ENCODE measurements at places on chromosomes 2 and 18. TPM values are rescaled to one million over a fixed set of nuclear protein-coding genes. Genes with fewer than 3 reads are reported as not detected.

DNA sequence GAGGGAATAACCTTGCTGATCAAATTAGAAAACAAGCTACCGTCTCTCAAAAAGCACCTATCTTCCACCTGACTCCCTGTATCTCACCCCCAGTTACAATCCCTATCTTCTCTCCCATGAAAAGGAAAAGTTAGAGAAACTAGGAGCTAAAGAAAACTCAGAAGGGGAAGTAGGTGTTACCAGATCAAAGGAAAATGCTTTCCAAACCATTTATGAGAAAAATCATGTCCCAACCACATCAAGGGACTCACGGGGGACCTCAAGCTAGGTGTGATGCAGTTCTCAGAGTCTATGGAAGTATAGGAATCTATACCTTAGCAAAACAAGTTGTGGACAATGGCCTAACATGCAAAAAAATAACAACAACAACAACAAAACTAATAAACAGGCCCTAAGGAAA lies 135.5 kb upstream of the RMP24 start:
- DNase-seq, result no peak

DNA sequence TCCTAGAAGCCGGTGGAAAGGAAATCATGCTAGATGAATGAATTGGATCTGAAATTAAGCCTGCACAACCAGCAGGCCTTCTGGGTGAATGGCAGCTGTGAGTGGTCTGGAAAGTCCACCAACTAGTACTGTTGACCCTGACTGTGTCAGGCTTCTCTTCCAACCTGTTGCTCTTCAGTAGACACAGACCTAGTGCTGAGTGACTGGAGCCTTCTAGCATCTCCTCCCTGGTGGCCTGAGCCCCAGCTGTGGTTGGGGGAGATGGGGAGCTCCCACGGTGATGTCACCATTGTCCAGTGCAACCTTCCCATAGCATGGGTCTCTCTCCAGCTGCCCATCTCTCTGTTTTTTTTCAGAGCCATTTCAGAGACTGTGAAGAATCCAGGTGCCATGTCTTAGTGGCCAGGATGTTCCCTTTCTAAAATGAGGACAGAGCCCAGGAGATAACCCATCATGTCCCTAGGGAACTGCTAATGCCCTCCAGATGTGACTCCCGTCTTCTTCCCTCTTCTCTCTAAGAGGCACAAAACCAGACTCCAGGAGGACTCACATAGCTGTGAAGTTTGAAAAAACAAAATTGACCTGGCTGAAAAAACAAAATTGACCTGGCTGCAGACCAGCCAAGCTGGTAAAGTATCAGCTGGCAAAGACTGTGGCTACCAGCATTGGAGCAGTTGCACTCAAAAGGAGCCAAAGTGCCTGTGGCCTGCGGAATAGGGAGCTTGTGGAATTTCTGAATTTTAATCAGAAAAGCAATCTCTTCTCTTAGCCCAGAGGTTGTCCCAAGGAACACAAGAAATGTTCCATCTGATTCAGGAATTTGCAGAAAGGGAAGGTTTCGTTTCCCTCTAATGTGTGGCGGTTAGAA lies 67.4 kb upstream of the RPL31 start:
- no peak for DNase-seq

DNA sequence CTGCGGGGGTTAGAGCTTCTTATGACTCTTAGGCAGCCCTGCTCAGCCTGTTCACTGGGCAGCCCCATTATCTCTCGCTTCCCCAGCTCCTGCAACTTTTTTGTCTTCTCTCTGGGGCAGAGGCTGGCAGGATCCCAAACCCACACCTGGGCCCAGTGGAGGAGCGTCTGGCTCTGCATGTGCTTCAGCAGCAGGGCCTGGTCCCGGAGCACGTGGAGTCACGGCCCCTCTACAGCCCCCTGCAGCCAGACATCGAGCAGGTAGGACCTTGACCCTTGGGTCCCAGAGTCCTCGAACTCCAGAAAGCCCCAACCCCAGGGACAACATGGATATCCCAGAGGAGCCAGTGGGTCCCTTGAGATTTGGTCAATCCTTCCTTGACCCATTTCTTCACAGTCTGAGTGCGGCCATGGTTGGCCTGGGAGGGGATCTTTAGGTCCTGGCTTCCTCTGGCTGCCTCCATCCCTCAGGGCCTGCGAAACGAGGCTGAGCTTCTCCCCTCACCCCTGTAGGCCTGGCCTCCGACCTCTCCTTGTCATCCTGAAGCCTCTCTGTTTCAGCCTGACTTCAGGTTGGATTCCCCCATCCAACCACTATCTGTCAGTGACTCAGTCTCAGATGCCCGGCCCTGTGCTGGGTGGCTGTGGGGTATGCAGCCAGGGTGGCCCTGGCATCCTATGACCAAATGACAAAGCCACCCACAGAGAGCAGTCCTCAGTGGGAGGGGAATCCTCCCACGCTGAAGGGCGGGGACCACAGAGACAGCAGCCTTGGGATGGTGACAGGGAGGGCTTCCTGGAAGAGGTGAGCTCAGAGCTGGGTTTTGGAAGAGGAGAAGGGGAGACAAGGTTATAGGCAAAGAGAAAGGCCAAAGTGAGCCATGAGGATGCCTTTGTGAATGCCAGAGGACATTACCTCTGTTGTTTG lies 214.2 kb downstream of the DYSF start:
- DNase-seq, result no peak

- DNase-seq, result no peak
These were observed 64.9 kb downstream of the LPIN2 start for GRCh38 chr18:2948038-2948437.

DNA sequence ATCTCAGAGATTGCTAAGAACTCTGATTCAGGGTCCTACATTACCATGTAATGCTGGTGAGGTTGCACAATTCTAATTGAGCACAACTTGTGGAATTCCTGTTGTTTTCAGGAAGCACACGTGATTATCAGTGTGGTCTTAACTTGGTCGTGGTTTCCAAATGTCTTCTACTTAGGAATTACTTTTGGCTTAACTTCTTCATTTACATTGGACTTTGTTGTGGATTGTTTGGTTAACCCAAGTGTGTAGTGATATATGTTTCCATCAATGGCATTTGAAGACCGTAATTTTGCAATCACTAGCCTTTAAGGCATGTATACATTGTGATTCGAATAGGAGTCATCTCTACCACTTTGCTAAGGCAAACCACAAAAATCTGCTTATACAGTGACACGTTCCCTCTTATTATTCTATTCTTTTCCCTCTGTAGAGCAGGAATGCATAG lies 373.3 kb downstream of the IRS1 start:
- DNase-seq, result no peak

DOK6 gene
- 0.32 TPM for total RNA-seq

DNA sequence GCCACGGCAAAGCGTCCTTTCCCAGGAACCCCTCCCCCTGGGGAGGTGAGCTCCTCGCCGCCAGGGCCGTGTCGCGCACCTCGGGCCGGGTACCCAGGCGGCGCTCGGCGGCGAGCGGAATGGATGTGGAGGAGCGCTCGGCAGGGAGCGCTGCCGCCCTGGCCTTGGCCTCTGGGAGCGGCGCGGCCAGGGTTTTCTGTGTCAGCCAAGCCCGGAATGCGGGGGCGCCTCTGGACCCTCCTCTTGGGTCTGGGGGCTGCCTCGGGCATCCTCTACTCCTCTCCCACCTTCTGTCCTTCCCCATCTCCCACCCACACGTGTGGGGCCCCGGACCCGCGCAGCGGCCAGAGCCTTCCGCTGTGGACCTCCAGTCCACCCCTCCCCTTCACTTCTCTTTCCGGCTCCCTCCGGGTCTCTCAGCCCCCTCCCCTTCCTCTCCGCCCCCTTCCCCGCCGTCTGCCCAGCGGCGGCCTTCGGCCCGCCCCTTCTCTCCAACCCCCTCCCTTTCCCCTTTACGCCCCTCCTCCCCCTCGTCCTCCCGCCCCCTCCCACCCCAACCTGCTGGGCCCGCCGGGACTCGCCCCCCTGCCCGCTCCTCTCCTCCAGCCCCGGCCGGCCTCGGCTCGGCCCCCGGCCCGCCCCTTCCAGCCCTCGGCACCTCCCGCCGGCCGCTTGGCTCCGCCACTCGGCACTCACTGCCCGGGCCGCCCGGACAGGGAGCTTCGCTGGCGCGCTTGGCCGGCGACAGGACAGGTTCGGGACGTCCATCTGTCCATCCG lies at the start of gene MERTK:
TSS of gene MERTK (plus strand) at position 684 of the 779 bp plus-strand sequence. CDS start 129 bp downstream, outside the sequence.
- DNase-seq, result peak; percentile 86

GRCh38 chr2:120465989-120466703 lies 120.2 kb downstream of the INHBB start:
- DNase-seq, result no peak

GRCh38 chr2:9086465-9086864 lies 83.0 kb upstream of the MBOAT2 start:
- no peak for DNase-seq

GRCh38 chr2:230843132-230843531 lies 21.6 kb upstream of the ITM2C start:
- peak; percentile 39 for DNase-seq

DNA sequence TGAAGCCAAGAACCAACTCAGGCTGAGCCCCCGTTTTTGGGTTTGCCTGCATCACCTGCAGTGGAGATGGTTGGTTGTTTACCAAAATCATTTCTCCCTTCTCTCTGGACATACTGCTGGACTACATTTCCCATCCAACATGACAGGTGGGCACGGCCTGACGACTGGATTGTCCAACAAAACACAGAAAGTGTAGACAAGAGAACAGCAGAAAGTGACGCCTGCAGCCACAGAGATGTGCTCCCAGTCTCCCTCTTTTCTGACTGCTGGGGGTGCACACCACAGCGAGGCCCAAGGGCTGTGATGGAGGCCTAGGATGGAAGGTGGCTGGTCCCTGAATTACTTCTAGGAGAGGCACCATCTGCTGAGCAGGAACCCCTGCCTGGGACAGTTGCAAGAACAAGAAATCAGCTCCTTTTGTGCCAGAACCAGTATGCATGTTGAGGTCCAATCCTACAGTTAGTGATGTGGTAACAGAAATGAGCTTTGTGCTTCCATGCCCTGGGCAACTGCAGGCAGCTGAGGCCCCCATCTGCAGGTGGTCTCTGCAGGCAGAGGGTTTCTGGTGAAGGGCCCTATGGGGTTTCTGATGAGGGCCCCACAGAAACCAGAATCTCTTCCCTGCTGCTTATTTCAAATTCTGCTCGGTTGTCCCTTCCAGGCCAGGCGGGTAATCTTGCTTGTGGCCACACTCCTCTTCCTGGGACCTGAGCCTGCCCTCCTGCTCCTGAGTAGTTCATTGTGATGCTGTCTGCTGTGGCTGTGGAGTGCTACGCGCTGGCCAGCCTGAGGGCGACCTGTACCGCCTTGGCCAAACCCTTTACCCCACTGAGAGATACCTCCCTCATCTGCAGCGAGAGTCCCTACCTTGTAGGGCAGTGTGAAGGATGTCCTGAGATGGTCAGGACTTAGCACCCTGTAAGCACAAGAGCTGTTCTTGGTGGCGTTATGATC lies 168.3 kb downstream of the ASB1 start:
- DNase-seq, result no peak

DNA sequence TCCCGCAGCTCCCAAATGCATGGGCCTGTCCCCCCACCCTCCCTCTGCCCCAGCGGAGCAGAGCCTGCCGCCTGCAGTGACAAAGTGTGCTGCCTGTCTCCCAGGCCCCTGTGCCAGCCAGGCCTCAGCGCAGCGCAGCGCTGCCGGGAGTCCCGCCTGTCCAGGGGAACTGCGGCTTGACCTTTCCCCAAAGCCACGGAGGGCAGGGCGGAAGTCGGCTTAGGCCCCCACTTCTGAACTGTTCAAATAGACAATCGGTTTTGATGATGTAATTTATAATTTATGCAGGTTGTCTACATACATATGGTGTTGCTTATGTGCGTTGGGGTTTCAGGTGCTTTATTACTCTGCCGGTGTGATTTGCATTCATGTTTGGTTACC lies 7.1 kb downstream of the GBX2 start:
- no peak for DNase-seq

DNA sequence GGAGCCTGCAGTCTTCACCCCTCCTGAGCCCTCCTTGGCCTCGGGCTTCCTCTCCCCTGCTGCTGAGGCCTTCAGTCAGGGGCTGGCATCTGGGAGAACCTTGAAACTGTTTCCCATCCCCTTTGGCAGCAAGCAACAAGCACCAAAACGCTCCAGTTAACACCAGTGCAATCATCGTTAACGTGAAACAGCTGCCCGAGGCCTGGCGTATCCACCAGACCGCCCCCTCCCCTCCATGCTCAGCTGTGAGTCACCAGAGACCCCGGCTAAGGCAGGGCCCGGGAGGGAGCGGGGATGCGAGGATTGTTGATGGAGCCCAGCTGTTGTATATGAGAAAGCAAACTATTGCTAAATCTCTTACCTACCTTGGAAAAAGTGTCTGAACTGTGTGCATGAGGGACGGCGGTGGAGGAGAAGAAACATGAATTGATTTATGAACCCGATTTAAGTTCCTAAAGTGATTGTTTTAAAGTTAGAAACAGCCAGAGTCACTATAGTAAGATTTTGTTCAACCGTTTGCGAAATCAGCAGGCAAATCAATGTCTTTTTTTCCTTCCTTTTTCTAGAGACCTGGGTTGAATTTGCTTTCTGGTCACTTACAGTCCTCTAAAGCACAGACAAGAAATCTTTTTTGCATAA lies 5.2 kb downstream of the ZFP36L2 start:
- peak; percentile 78 for DNase-seq

DNA sequence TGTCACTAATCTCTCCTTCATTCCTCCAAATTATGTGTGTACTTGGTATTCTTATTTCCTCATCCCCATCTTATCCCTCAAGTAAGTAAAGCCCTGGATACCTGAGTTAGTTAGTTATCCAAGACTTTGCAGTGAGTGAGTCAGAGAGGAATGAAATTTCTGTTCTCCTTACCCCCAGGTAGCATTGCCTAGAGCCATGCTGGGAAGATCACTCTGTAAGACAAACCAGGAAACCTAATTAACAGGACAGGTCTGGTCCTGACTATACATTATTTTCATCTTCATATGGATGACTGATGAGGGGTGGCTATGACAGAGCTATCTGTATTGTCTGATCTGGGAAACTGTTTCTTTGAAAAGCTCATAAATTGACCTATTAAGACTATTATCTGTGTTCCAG lies 55.0 kb upstream of the ITGA6 start:
- DNase-seq, result no peak

GRCh38 chr18:3816610-3817363 lies 366.8 kb downstream of the TGIF1 start:
- no peak for DNase-seq

- DNase-seq, result no peak
These were observed 218.8 kb downstream of the AGPS start for GRCh38 chr2:177611310-177611886.

OSBPL6 gene
- total RNA-seq, result 4.0 TPM

CYBRD1 gene
- 50.7 TPM for total RNA-seq

DNA sequence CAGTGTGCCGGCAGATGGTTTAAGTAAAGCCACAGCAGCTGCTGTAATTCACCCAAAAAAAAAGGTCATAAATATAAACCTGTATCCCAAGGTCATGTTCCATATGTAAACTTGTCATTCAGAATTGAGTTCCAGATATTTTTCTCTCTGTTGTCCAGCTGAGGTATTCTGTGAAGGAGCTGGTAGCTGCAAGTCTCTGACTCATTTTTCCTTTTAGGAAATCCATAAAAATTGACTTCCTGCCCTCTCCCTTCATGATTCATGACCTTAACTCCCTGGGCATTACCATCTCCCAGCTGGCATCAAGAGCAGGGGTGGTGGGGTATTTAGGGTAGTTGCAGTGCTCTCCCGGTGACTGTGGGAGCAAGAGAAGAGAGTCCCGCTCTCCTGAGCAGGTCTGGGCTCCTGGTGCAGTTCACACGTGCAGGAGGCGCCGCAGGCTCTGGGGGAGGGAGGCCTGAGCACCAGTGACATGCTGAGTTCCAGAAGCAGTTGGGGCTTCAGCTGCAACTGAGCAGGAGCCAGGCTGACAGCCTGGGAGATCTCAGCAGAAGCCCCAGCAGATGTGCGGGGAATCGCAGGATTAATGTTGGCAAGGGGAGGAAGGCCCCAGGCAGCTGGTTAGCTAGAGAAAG lies 192.6 kb downstream of the MGAT5 start:
- no peak for DNase-seq

Measured in transverse colon (tissue), 4 donors.